ENCODE measurements at places on chromosomes 5 and 9.

- DNase-seq: no peak
Measured at GRCh38 chr9:120654272-120654671, 60.0 kb downstream of the MEGF9 start.

GRCh38 chr9:128913048-128913900 lies 7.5 kb upstream of the PHYHD1 start:
- DNase-seq: no peak

DNA sequence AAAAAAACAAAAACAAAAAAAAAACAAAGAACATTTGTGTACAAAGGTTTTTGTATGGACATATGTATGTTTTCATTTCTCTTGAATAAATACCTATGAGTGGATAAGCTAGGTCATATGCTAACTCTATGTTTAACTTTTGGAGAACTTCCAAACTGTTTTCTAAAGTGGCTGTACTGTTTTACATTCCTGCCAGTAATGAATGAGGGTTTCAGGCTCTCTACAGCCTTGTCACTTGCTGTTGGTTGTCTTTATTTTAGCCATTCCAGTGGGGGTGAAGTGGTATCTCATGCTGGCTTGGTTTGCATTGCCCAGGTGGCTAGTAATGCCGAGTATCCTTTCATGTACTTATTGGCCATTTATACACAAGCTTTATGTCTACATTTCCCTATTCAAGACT lies 9.1 kb upstream of the TRIO start:
- no peak for DNase-seq

DNA sequence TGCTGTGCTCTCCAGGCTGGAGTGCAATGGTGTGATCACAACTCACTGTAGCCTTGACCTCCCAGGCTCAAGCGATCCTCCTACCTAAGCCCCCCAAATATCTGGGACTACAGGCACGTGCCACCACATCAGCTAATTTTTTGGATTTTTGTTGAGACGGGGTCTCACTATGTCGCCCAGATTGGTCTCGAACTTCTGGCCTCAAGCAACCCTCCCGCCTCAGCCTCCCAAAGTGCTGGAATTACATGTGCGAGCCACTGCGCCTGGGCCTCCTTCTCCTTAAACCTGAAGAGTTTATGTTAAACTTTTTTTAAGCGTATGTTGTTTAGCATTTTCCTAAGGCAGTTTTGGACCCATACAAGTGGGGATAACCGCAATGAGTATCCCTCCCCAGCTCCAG lies 30.8 kb upstream of the SUSD3 start:
- no peak for DNase-seq

- no peak for DNase-seq
Measured at GRCh38 chr9:78919701-78920100, 622.8 kb downstream of the PSAT1 start.

- DNase-seq: no peak
Measured at GRCh38 chr9:111271481-111272080, 58.4 kb downstream of the OR2K2 start.

- DNase-seq: no peak
Measured at GRCh38 chr9:11338130-11338529, 725.3 kb upstream of the PTPRD start.

DNA sequence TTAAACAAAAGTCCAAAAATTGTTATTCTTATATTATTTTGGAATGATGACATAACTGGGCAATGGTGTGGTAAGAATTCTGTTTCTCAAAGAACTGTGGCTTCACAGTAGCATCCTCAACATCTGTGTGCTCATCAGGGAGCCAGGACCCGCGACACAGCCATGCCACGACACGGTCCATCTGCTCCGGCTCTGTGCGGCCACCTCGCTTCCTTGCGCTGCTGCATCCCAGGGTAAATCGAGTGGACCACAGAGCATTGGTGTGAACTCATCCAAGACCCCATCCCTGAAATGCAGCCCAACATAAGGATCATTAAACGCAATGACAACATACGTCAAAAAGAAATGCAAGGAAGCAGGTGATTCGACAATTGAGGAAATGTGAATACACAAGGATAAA lies 15.3 kb downstream of the WHRN start:
- DNase-seq: no peak

- no peak for DNase-seq
Measured at GRCh38 chr5:7705736-7706135, 145.2 kb downstream of the CFAP90 start.
